Stimulated activated CD4-positive, alpha-beta T cell treated with anti-CD3 and anti-CD28 coated beads, Interleukin-15, amount 100 ng/mL, for 1 hour (primary cell): ENCODE measurements at places on chromosomes 3 and 15.

DNA sequence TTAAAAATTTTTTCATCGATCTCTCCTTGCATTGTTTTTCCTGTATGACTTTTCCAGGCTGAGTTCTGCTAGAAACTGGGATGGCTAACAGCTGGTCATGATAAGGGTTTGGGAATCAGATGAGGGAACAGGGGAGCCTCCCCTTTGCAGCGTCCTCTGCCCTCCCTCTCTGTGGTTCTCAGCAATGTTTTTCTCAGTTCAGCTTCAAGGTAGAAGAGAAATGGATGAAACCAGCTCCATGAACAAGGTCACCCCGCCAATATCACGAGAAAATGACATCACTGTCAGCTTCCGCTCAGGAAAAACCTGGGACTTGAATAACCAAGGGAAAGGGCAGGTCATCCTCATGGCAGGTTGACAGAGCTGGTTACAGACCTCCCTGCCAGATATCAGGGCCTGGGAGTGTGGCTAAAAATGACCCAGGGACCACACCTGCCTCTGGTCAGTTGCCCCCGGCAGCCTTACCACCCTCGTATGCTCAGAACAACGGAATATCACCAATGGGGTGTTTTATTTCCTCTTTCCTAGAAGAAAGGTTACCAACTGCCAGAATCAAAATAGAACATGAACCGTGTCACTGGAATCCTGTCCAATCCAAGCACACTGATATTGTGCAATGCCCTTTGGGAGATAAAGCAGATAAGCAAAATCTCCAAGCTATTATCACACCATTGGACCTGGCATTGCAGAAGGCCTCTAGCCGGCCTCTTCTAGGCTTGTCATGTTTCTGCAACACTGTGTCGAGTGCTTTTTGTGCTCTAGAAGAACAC, 26.1 kb downstream of the LSM3 start:
- no peak for DNase-seq

DNA sequence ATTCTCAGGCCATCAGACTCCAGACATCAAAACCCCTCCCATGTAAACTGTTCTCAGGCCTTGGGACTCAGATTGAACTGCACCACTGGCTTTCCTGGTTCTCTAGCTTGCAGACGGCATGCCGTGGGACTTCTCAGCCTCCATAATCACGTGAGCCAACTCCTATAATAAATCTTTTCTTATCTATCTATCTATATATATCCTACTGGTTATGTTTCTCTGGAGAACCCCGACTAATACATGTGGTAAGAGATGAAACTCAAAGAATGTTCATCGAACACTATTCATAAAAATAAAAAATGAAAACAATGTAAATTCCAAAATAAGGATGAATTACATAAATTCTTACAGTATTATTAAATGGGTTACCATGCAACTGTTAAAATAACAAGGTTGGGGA, 84.5 kb upstream of the NTRK3 start:
- no peak for DNase-seq

DNA sequence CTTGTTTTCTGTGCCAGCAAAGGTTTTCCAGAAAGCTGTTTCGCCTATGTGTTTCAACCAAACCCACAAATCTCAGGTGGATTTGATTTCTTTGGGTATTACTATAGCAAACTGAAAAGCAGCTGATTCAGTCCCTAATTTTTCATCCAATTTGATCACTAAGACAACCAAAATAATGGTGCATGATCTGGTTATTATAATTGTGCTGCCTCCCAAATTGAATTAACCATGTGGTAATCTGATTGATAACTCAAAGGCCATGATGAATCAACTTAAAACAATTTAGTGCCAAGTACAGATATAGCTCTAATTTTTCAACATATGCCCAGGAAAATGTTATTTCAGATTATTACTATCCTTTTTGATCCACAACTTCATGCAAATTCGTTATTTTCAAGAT, 30.6 kb downstream of the PRTG start:
- DNase-seq: no peak

- DNase-seq: no peak
Observed at GRCh38 chr15:94239474-94239873, 8.1 kb downstream of the MCTP2 start.

- DNase-seq: no peak
Observed at GRCh38 chr15:70342141-70342540, 244.4 kb upstream of the TLE3 start.
